Stimulated activated CD8-positive, alpha-beta memory T cell treated with anti-CD3 and anti-CD28 coated beads, Interleukin-4, amount 100 ng/mL, for 1 hour (primary cell): ENCODE measurements at places on chromosomes 6 and 20.

DNA sequence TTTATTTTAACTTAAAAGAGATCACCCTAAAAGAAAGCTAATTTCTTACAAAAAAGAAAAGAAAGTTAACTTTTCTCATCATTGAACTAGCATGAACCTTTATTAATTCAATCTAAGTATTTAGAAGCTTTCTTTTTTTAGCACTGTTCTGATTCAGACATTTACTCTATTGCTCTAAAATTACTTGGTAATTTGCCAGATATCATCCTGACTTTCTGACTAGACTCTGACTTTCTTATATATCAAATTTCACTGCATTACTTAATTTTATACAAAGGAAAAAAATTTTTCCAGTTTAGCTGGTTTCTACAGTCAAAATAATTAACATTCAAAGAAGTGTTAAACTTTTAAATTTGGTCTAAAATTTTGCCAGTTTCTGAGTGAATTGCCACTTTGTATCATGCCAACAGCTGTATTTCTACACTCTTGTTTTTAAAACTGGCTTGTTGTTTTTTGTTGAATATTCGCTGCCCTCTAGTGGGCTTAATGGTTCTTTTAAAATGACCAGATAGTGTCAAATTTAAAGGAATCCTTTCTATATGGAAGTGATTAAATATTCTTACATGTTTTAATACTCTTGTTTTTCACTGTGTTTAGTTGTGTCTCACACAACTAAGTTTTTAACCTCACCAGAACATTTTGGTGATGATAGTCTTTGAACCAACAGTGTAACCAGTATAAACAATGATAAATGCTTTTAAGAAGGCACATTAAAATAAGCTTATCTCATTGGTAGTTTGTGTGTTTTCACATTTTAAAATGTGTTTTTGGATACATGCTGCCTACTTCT lies 102.0 kb downstream of the POPDC3 start:
- DNase-seq = no peak

GRCh38 chr6:21914121-21914973 lies 320.8 kb downstream of the SOX4 start:
- DNase-seq = no peak

DNA sequence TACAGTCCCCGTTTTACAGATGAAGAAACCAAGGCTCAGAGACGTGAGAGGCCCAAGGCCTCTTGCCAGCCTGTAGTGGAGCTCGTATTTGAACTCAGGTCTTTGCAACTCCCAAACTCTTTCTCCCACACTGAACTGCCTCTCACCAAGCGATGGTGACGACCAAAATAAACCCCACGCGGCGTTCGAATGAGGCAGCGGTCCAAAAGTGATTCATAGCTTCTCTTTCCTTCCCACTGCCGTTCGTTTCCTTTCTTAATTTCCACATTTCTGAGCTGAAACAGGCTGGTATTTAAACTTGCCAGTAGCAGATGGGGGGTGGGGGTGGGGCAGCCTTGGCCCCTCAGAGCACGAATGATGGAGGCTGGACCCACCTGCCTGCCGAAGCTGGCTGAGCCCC lies 252.9 kb upstream of the KCNG1 start:
- no peak for DNase-seq

GRCh38 chr20:52461582-52461981 lies 270.0 kb upstream of the ZFP64 start:
- no peak for DNase-seq

GRCh38 chr20:43853918-43854317 lies 60.7 kb upstream of the TOX2 start:
- DNase-seq = no peak
